HepG2 (cell line): ENCODE measurements at places on chromosomes 12 and 14. TPM values are rescaled to one million over a fixed set of nuclear protein-coding genes. Genes with fewer than 3 reads are reported as not detected.

DNA sequence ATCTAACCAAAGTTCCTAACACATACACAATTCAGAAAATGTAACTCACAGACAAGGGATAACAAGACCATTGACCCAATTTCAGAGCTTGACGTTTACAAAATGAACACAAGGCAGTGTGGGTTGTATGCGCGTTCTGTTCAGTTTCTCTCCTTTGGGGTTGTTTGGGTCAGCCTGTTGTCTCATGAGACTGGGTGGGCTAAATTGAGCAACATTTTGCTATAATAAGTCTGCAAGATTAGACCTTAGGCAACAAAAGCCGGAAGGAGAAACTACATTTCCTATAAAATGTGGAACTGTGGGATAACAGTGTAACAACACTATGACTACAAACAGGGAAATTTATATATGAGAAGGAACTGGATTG is 18.8 kb upstream of the LTA4H start:
- H3K4me1 ChIP-seq, result no peaks in the 10 kb centered on the region
- no peak for DNase-seq
- 0 out of 3 replicates have a peak, but pooled peaks cover 3% of the 10 kb centered on the region for H3K27me3 ChIP-seq
- no peak overlapping the region for H3K4me3 ChIP-seq
- H3K36me3 ChIP-seq, result no peaks in the 10 kb centered on the region
- no peak overlapping the region for H3K27ac ChIP-seq

- DNase-seq, result no peak
- H3K4me1 ChIP-seq, result no peaks in the 10 kb centered on the region
- H3K27ac ChIP-seq, result no peak overlapping the region
- H3K27me3 ChIP-seq, result no peaks in the 10 kb centered on the region
- H3K36me3 ChIP-seq, result peaks cover 23% of the 10 kb centered on the region
- no peak overlapping the region for H3K4me3 ChIP-seq
Measured at GRCh38 chr12:120758798-120759590, 33.4 kb downstream of the ACADS start.

DNA sequence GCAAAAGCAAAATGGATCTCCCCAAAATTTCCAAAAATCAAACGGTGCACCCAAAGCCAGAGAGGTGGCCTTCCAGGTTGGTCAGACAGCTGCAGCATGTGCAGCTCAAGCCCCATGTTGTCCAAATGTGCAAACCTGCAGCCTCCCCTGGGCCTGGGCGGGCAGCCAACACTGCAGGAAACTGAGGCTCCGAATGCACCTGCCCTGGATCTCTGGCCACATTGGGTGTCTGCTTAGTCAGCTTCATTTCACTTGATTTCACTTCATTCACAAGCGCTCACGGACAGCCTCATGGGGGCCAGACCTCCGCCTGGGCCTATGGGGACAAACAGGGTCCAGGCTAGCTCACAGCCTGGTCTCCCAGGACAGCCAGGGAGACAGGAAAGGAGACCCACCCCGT is 59.8 kb downstream of the BCL11B start:
- H3K4me1 ChIP-seq, result no peaks in the 10 kb centered on the region
- peaks cover 48% of the 10 kb centered on the region for H3K27me3 ChIP-seq
- DNase-seq, result no peak
- H3K27ac ChIP-seq, result no peak overlapping the region
- no peaks in the 10 kb centered on the region for H3K36me3 ChIP-seq

- H3K36me3 ChIP-seq, result peaks cover 16% of the 10 kb centered on the region; the same call in 1 of the 3 replicates
- no peak overlapping the region for H3K4me3 ChIP-seq
- peaks cover 8% of the 10 kb centered on the region for H3K4me1 ChIP-seq
- DNase-seq, result no peak
Measured at GRCh38 chr12:39369756-39370155, 73.2 kb downstream of the KIF21A start.

GRCh38 chr12:102539651-102540553 is 59.5 kb upstream of the IGF1 start:
- H3K36me3 ChIP-seq, result no peaks in the 10 kb centered on the region
- no peaks in the 10 kb centered on the region for H3K27me3 ChIP-seq
- peak; percentile 31 for DNase-seq
- H3K27ac ChIP-seq, result no peak overlapping the region
- no peaks in the 10 kb centered on the region for H3K4me1 ChIP-seq

GRCh38 chr12:49346659-49347310 is at the start of gene DNAJC22:
DNAJC22 (plus strand) TSS chr12:49346888; CDS start chr12:49348873, 1,985 bp downstream.
- peaks cover 3% of the 10 kb centered on the region; the same call in 1 of the 3 replicates for H3K36me3 ChIP-seq
- no peak within 1 kb of the TSS for H3K27ac ChIP-seq
- DNase-seq, result no peak
- H3K4me1 ChIP-seq, result peaks cover 67% of the 10 kb centered on the region
- peak within 1 kb of the TSS; percentile 48 for H3K4me3 ChIP-seq

DNA sequence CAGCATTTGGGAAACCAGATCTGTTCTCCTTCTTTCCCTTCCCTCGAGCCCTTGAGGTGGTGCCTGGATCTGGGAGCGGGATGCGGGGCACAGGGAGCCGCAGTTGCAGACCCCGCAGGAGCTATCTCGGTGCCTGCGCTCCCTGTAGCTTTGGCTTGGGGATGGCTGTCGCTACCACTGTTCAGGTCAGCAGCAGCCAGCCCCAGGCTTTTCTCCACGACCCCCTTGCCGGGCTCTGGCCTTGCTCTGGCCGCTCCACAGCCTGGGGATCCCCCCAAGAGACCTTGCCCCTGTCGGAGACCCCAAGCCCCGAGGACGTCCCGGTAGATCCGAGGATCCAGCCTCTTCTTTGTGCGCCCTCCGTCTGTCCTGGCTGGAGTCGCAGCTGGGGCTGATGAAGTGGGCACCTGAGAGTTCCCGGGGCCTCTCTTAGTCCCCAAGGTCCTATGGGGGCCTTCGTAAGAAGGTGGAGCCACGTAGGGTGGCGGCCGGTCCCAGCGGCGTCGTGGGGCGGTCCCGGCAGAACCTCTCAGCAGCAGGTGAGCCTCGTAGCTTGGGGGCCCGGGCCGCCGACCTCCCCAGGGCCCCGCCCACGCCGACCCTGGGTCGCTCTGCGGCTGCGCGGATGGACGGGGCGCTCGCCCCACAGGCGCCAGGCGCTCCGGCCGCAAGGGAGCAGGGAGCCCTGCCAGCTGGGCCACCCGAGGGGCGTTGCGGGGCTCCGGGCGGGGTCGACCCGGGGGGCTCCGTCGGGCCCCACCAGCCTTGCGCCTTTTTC is 1.3 kb downstream of the DDN start:
- H3K4me1 ChIP-seq, result peaks cover 63% of the 10 kb centered on the region
- no peak for DNase-seq
- H3K27ac ChIP-seq, result no peak overlapping the region
- peaks cover 10% of the 10 kb centered on the region; the same call in 1 of the 2 replicates for H3K27me3 ChIP-seq
- peak overlapping the region; percentile 58 for H3K4me3 ChIP-seq
- peaks cover 6% of the 10 kb centered on the region for H3K36me3 ChIP-seq

LHX5 gene
- total RNA-seq, result not detected in 2 replicates

ERO1A gene
- total RNA-seq, result 39.5 and 60.3 TPM in 2 replicates

LPAR5 gene
- 0.07 and 0.09 TPM in 2 replicates for total RNA-seq

SMCO2 gene
- total RNA-seq, result not detected in 2 replicates
